Esophagus muscularis mucosa (tissue), 4 donors: ENCODE measurements at places on chromosomes 1 and 21. TPM values are rescaled to one million over a fixed set of nuclear protein-coding genes. Genes with fewer than 3 reads are reported as not detected.

DNA sequence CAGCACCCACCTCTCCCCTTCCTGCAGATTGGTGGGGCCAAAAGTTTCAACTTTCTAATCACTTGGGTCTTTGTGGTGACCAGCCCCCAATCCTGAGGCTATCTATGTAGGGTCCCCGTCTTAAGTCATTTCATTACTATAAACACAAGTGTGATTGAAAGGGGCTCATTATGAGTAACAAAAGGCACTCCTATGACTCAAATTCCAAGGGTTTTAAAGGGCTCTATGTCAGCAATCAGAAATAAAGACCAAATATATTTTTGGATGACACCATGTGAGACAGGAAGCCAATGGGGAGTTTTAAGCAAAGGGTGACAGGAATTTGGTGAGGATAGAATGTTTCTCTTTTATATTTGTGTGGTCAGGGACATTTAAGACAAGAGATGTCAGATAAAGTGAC, 6.2 kb downstream of the ERO1B start:
- peaks cover 9% of the 10 kb centered on the region for H3K4me1 ChIP-seq
- H3K4me3 ChIP-seq = no peak overlapping the region
- no peaks in the 10 kb centered on the region for H3K36me3 ChIP-seq
- H3K27ac ChIP-seq = no peak overlapping the region

- H3K36me3 ChIP-seq = no peaks in the 10 kb centered on the region
- no peaks in the 10 kb centered on the region for H3K27me3 ChIP-seq
- no peaks in the 10 kb centered on the region for H3K4me1 ChIP-seq
- H3K27ac ChIP-seq = no peak overlapping the region
- DNase-seq = peak; percentile 66
These were observed 117.0 kb upstream of the SYT6 start for GRCh38 chr1:114270718-114271117.

GRCh38 chr1:31064111-31064717, 1.3 kb downstream of the PUM1 start:
- H3K27ac ChIP-seq = peak overlapping the region; percentile 94
- peaks cover 1% of the 10 kb centered on the region for H3K36me3 ChIP-seq
- peak overlapping the region; percentile 73 for H3K4me3 ChIP-seq
- no peaks in the 10 kb centered on the region for H3K27me3 ChIP-seq

DNA sequence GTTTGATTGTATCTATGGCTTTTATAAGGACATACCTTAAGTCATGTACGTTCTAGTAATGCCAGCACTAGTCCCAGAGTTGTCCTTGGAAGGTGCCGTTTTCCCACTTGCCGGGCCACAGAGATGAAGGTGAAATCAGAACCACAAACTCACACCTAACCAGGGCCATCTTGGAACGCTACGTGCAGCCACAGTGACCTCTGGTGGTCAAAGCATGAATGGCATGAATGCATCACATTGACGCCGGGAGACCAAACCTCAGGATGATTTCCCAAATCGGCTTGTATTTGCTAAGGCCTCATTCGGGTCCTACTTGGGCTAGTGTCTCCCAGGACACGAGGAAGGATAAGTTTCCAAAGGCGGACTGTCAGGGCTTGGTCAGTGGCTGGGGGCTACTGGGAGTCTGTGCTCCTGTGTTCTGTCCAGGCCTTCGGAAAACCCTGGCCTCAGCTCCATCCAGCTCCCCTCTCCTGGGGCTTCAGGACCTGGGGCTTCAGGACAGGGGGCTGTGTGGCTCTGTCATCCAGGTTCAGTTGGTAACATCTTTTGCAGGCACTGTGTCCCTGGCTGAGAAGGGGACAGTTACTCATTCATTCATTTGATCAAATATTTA, 260.5 kb downstream of the PRDM2 start:
- H3K27me3 ChIP-seq = no peaks in the 10 kb centered on the region
- no peak overlapping the region for H3K4me3 ChIP-seq
- H3K4me1 ChIP-seq = no peaks in the 10 kb centered on the region
- H3K27ac ChIP-seq = no peak overlapping the region
- H3K36me3 ChIP-seq = no peaks in the 10 kb centered on the region

DNA sequence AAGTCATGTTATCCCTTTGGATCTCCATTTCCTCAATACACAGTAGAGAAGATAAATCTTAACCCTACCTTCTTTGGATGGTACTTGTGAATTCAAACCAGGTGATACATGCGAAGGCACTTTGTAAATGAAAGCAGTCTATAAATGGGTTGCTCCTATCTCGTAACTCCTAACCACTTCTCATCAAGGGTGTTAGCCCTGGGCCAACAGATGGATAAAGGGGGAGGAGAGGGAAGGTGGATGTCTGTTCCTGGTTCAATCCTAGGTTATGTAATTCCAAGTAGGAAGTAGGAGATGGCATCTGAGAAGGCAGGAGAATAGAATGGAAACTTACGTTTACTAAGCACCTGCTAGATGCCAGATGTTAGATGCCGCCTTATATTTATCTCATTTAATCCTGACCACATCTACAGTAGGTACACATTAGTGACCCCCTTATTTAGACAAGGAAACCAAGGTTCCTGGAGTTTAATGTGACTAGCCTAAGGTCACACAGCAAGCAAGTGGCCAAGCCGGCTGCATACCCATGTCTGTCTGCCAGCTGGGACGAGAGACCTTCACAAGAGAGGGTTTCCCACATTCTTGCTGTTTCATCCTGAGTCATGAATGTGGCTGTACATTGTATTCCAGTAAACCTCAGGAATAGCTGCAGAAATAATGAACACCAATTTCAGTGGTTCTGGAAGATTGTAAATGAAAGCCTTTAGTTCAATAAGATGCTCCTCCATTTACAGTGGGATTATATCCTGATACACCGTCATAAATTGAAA, 47.7 kb downstream of the ELAVL4 start:
- no peak for DNase-seq
- no peaks in the 10 kb centered on the region for H3K36me3 ChIP-seq
- H3K27me3 ChIP-seq = no peaks in the 10 kb centered on the region
- H3K27ac ChIP-seq = no peak overlapping the region
- no peaks in the 10 kb centered on the region for H3K4me1 ChIP-seq

- no peaks in the 10 kb centered on the region for H3K27me3 ChIP-seq
- no peak for DNase-seq
- no peak overlapping the region for H3K4me3 ChIP-seq
- no peaks in the 10 kb centered on the region for H3K36me3 ChIP-seq
These were observed 52.9 kb upstream of the CD46 start for GRCh38 chr1:207698822-207699483.

GRCh38 chr21:42453224-42453985, 42.6 kb downstream of the RSPH1 start:
- H3K4me3 ChIP-seq = no peak overlapping the region
- no peak for DNase-seq
- no peaks in the 10 kb centered on the region for H3K27me3 ChIP-seq
- H3K36me3 ChIP-seq = no peaks in the 10 kb centered on the region

DNA sequence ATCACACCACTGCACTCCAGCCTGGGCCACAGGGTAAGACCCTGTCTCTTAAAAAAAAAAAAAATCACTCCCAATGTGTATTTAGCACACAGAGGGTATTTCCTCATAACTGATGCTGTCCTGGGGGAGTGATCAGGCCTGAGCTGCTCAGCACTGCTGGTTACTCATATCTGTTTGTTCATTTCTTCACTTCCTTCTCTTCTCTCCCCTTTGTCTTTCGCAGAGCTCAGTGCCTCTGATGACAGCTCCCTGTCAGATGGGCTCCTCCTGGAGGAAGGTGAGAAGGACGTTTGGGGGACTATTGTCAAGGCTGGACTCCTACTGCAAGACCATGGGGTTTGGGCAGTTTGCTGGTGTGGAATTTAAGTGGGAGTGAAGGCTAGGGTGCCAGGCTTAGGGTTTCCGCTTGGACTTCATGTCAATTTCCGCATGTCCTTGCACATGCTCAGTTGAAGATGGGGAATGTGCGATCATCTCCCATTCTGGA, 13.0 kb downstream of the INAVA start:
- no peaks in the 10 kb centered on the region for H3K27me3 ChIP-seq
- no peaks in the 10 kb centered on the region for H3K36me3 ChIP-seq
- no peak overlapping the region for H3K27ac ChIP-seq
- H3K4me1 ChIP-seq = no peaks in the 10 kb centered on the region
- no peak for DNase-seq

- H3K4me1 ChIP-seq = peaks cover 31% of the 10 kb centered on the region
- peak overlapping the region; percentile 74 for H3K4me3 ChIP-seq
- peaks cover 38% of the 10 kb centered on the region for H3K27me3 ChIP-seq
These were observed 15.1 kb downstream of the RNF223 start for GRCh38 chr1:1058921-1059493.

GRCh38 chr1:96660503-96660902, 61.1 kb upstream of the PTBP2 start:
- H3K27ac ChIP-seq = no peak overlapping the region
- no peak for DNase-seq
- no peaks in the 10 kb centered on the region for H3K27me3 ChIP-seq
- no peaks in the 10 kb centered on the region for H3K4me1 ChIP-seq
- H3K4me3 ChIP-seq = no peak overlapping the region

GRCh38 chr1:20725189-20726117, 7.0 kb downstream of the SH2D5 start:
- H3K27me3 ChIP-seq = peaks cover 21% of the 10 kb centered on the region
- H3K36me3 ChIP-seq = no peaks in the 10 kb centered on the region
- no peaks in the 10 kb centered on the region for H3K4me1 ChIP-seq
- H3K27ac ChIP-seq = no peak overlapping the region

GRCh38 chr1:50416150-50416527, 7.1 kb downstream of the DMRTA2 start:
- no peak overlapping the region for H3K27ac ChIP-seq
- no peak for DNase-seq
- H3K4me1 ChIP-seq = peaks cover 49% of the 10 kb centered on the region
- no peaks in the 10 kb centered on the region for H3K36me3 ChIP-seq

GRCh38 chr1:76059451-76059850, 15.1 kb upstream of the ST6GALNAC3 start:
- DNase-seq = no peak
- no peak overlapping the region for H3K4me3 ChIP-seq
- H3K36me3 ChIP-seq = no peaks in the 10 kb centered on the region

DNA sequence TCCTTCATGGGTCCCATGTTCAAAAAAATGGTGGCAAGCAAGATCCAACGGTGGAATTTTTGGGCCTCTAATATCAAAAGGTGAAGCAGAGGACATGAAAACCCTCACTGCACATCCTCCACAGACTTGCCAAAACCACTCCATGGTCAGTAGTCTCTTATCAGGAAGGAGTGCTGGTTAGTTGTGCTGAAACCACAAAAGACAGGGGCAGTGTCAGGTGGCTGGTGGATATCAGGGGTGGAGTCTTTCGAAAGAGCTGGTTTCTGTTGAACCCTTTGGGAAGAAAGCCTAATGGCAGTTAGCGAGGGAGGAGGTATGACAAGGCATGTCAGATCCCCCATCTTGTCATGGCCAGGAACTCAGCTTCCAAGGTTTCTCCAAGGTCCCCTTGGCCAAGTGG, 395.9 kb upstream of the CAMK1G start:
- H3K4me1 ChIP-seq = no peaks in the 10 kb centered on the region
- no peak overlapping the region for H3K4me3 ChIP-seq
- H3K27me3 ChIP-seq = no peaks in the 10 kb centered on the region
- no peaks in the 10 kb centered on the region for H3K36me3 ChIP-seq

DNA sequence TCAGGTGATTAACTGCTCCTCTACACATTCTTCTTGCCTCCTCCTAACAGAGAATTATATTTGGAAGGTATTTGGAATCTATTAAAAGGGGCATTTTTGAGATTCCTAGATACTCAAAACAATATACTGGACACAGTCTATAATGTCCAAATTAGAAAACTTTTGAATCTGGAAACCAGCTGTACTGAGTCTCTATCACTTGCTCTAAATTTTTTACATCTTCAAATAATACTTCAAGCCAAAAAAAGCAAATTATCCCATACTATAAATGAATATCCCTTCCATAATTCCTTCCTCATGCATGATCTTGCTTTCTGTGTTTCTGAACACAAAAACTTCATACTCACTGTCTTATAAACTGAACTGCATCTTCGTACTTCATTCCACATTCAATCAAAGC, 28.5 kb downstream of the PTP4A2 start:
- no peak overlapping the region for H3K27ac ChIP-seq
- H3K27me3 ChIP-seq = no peaks in the 10 kb centered on the region
- DNase-seq = no peak

- H3K36me3 ChIP-seq = no peaks in the 10 kb centered on the region
- no peak overlapping the region for H3K27ac ChIP-seq
- H3K4me3 ChIP-seq = no peak overlapping the region
- peaks cover 5% of the 10 kb centered on the region for H3K27me3 ChIP-seq
- no peaks in the 10 kb centered on the region for H3K4me1 ChIP-seq
- no peak for DNase-seq
These were observed 95.9 kb upstream of the ETS2 start for GRCh38 chr21:38709876-38710275.

- no peak overlapping the region for H3K4me3 ChIP-seq
- no peak overlapping the region for H3K27ac ChIP-seq
- no peaks in the 10 kb centered on the region for H3K4me1 ChIP-seq
- DNase-seq = no peak
These were observed 9.2 kb downstream of the PADI2 start for GRCh38 chr1:17109892-17110554.

Gene MROH9
- total RNA-seq = not detected

Gene RAD54L
- total RNA-seq = not detected

Gene GREM2
- 0.83 TPM for total RNA-seq

Gene OVAAL
- total RNA-seq = not detected

Gene PIK3R3
- 34.3 TPM for total RNA-seq

Gene LPAR3
- not detected for total RNA-seq

Gene SPRR2G
- total RNA-seq = not detected

Gene TMEM125
- not detected for total RNA-seq

Gene TNFSF4
- total RNA-seq = 3.7 TPM

Gene OMA1
- 32.8 TPM for total RNA-seq
